ENCODE measurements at places on chromosomes 7 and 10. TPM values are rescaled to one million over a fixed set of nuclear protein-coding genes. Genes with fewer than 3 reads are reported as not detected.

- no peak for DNase-seq
Observed at GRCh38 chr7:11170863-11171568, 197.3 kb downstream of the PHF14 start.

- DNase-seq: no peak
Observed at GRCh38 chr10:97412891-97413304, 11.8 kb upstream of the RRP12 start.

DNA sequence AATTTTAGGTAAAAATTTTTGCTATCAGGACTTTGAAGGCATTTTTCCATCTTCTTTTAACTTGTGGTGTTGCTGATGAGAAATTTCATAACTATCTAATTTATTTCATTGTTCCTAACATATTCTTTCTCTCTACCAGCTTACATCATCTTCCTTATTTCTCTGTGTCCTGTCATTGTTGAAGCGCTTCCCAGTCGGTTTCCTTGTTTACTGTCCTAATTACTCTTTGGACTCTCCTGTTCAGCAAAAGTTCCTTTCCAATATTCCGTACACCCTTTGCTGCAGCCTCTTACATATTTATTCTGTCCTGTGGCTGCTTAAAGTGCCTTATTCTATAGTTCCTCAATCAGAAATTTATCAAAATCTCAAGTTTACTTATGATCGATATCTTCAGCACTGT lies 609.0 kb upstream of the FZD8 start:
- DNase-seq: peak; percentile 31

DNA sequence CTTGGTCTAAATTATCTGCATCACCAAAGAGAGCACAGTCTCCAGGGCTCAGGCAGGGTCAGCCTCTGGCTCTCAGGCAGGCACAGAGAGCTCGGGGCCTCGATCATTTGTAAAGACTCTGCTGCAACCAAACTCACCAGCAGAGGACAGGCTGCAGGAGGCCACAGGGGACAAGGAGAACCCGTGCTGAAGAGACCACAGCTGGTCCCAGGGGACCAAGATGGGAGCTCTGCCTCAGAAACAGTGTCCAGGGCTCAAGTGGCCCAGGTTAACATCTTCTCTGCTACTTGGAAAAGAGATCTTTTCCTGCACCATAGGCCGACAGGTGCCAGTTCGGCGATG lies 543.2 kb downstream of the PTPRN2 start:
- DNase-seq: no peak

DNA sequence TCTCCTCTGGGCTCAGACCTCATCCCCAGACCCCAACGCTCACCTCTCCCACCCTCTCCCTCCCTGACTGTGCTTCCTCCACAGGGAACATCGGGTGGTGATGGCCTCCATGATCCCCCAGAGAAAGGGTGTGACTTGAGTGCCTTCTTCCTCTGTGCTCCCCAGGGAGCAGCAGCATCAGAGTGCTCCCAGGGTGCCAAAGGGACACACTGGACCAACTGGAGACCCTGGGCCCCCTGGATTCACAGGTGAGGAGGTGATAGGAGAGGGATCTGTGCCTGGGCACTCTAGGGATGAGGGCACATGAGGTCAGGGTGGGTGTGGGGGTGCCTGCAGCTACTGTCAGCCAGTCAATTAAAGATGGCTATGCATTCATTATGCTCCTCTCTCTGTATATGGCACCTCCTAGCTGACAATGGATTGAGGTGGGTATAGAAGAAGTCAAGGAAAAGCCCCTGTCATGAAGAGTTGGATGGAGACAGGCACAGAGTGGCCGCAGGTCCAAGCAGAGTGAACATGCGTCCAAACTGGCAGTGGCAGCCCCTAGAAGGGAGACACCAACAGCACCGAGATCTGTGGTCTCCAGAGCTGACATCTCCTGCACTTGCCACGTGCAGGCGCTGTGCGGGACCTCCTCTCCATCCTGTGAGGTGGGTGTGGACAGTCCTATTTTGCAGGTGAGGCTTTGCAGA lies 15.5 kb upstream of the VOPP1 start:
- DNase-seq: no peak

DNA sequence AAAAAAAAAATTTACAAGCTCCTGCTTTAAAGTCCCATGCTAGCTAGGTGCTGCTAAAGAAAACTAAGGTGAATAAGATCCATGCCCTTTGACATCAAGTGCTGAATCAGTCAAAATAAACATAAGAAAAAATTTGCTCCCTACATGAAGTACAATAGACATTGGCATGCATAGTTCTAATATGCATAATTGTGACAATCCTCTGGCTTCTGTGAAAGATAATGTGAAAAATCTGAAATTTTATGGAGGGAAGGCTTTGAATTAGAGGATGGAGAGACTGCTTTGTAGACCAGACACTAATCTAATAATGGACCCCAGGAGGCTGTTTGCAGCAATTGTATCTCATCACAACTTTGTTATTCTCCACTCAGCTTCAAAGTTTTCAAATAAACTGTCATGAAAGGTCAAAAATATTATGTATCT lies 127.9 kb upstream of the CDK1 start:
- no peak for DNase-seq

GRCh38 chr7:1428941-1429501 lies 30.2 kb downstream of the MICALL2 start:
- no peak for DNase-seq

DNA sequence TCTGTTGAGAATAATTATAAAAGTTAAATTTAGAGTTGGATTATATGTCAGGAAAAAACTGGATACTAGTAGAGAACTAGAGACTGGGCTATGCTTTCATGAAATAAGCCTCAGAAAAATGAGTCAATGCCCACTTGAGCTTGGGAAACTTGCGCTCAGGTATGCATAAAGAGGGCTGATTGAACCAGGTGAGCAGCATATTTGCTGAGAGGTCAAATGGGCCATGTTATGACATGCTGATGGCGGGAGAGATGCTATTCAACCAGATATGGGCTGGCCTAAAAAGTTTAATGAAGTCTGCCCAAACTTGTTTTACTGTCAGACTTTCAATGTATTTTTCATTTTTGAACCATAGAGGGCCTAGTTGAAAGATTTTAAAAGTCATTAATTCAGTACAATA lies 837.6 kb upstream of the GHITM start:
- DNase-seq: no peak

DNA sequence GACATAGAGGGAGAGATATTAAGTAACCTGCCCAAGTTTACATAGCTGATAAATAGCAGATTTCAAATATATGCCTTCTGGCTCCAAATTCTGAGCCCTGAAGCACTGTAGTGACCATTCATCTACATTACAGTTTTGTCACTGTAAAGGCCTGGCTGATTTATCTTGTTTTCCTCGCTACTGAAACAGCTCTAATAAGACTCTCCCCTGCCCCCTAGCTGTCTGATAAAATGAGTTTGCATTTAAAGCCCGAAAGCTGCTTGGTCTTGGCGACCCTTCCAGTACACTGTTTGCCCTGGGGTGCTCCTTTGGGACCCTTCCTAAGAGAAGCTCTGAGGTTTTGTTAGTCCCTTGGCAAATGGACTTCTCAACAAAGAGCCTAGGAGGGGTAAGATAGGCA lies 59.7 kb upstream of the RAB11FIP2 start:
- DNase-seq: no peak

DNA sequence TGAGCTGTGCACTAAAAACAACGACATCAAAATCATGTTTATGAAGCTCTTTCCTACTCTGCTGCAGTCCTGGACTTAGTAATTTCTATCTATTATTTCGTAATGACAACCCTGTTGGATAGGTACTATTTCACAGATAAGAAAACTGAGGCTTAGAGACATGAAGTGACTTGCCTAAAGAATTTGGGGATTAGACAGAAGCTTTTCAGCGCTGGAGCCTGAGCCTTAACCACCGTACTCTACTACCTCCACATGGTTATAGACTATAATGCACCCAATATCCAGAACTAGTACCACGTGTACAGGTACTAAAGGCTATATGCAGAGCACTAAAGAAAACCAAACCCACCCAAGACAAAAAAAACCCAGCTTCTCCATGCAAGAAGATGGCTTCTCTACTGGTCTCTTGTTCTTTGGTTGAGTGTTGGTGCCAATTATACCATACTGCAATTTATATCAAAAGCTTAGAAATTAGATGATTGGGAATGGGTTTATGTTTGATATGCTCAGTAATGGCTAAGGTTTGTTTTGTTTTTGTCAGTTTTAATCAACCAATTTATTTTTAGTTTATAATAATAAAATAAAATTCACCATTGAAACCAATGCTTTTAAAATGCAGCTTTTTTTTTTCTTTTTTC lies 6.5 kb upstream of the SNX10 start:
- DNase-seq: no peak

- no peak for DNase-seq
Observed at GRCh38 chr7:70068531-70068930, 470.3 kb downstream of the AUTS2 start.

DNA sequence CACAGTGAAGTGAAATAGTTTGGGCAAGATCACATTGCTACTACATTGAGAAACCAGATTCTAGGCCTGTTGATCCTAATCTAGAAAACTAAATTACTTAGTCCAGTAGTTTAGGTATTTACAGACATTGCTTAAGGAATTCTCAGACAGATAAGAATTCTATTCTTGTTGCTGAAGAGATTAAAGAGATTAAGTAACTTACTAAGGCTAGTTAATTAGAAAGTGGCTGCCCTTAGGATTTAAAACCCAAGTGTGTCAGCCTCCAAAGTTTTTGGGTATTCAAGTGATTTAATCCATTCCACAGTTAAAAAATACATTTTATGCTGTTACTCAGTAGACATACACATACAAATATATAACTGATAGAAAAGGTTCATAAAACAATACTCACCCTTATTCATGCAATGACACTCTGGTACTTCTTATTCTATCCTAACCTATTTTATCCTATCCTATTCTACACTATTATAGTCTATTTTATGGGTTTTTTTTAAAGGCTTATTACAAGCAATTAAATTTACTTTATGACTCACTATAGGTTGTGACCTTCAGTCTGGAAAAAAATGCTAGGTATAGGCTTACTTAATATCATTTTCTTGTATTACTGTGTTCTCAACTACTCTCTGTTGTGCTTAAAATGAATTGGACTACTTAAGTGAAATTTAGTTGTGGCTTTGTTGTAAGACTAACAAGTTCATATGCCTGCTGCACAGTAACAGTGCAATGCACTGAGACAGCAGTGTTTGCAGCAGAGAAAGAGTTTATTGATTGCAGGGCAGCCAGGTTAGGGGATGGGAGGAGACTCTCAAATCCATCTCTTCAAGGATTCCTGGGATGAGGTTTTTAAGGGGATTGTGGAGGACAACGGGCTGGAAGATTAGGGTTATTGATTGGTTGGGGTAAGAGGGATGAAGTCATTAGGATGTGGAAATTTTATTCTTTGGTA lies 10.7 kb downstream of the SPAM1 start:
- DNase-seq: no peak

GRCh38 chr7:140231771-140232491 lies 55.1 kb upstream of the KDM7A start:
- DNase-seq: no peak

DNA sequence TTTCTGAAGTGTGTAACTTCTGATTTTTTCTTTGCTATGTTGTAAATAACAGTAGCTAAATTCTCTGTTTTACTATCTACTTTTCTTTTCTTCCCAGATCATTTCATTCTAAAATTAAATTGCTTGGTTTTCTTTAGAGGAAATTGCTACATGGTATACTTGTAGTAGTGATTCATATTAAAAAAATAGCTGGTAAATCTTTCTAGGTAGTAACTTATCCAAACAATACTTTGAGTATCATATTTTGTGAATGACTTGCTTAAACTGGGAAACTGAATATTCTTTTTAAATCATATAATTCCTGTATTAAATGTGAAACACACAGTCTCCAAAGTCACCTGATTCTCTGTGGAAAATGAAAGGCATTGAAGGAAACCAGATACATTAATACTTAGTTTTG lies 85.5 kb downstream of the ZNRF2 start:
- DNase-seq: no peak

GRCh38 chr7:39383136-39383535 lies 183.1 kb upstream of the YAE1 start:
- DNase-seq: no peak

DNA sequence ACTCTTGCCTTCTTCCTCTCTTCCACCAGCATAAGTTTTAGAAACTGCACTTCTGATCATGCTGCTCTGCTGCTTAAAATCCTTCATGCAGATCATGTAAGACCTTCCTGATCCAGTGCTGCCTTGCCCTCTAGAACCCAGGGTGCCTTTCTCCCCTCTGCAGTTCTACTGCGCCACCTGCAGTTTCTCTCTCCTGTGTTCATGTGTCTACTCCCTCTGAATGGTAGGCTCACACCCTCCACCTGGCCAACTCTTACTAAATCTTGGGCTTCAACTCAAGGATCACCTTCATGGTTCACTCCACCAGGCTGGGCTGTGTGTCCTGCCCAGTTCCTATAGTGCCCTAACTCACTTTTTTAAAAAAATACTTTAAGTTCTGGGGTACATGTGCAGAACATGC lies 174.6 kb upstream of the ITGB1 start:
- DNase-seq: no peak

DNA sequence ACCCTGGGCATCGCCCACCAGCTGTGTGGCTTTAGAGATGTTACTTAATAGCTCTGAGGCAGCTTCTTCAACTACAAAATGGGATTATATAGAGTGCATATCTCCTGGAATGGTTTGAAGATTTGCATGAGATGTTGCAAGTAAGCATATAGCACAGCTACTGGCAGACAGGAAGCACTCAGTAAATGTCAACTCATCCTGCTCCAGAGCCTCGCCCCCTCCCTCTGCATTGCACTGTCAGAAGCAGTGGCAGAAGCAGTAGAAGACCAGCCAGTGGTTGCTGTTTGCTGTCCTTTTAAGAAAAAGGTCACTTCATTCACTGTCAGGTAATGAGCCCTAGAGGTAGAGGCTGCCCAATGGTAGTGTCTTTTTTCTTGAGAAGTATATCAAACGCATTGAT lies 180.0 kb upstream of the GHITM start:
- no peak for DNase-seq

DNA sequence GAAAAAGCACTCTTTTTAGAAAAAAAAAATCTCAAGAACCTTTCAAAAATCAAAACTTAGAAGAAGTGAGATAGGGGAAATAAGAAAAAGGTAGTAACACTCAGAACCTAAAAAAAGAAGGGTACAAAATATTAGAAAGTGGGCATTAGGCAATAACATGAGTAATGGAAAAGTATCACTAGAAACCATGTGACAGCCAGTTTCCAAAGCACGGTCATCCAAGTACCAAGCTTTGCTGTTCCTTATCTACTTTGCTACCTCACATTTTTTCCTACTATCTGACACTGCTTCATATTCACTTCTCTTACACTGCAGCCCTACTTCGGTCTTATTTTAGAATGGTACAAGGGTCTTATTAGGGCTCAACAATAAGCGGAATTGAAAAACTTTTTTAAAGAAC lies 30.3 kb downstream of the IMMP2L start:
- no peak for DNase-seq

GRCh38 chr7:11328309-11328708 lies 354.6 kb downstream of the PHF14 start:
- no peak for DNase-seq

Gene AUTS2
- polyA plus RNA-seq: 86.2 TPM

Gene MACROH2A2
- 18.4 TPM for polyA plus RNA-seq

Gene SEC61A2
- 15.0 TPM for polyA plus RNA-seq

Gene SPDYE2B
- polyA plus RNA-seq: 0.88 TPM

Gene GTF2IRD1
- polyA plus RNA-seq: not detected

Gene CYP26A1
- polyA plus RNA-seq: 0.26 TPM

Gene DLX6
- not detected for polyA plus RNA-seq

Gene SPDYE5
- polyA plus RNA-seq: 1.7 TPM

Gene AKR1C8
- not detected for polyA plus RNA-seq

Gene WNT8B
- 0.12 TPM for polyA plus RNA-seq

Gene OR6B1
- polyA plus RNA-seq: not detected

Gene GBX1
- 1.5 TPM for polyA plus RNA-seq

Gene SUN3
- not detected for polyA plus RNA-seq

Gene GDF2
- not detected for polyA plus RNA-seq

Gene TACR2
- polyA plus RNA-seq: 0.74 TPM
